ENCODE measurements at places on chromosomes 4 and X.

GRCh38 chr4:139241086-139241783 is 38.8 kb downstream of the MGARP start:
- DNase-seq = no peak

DNA sequence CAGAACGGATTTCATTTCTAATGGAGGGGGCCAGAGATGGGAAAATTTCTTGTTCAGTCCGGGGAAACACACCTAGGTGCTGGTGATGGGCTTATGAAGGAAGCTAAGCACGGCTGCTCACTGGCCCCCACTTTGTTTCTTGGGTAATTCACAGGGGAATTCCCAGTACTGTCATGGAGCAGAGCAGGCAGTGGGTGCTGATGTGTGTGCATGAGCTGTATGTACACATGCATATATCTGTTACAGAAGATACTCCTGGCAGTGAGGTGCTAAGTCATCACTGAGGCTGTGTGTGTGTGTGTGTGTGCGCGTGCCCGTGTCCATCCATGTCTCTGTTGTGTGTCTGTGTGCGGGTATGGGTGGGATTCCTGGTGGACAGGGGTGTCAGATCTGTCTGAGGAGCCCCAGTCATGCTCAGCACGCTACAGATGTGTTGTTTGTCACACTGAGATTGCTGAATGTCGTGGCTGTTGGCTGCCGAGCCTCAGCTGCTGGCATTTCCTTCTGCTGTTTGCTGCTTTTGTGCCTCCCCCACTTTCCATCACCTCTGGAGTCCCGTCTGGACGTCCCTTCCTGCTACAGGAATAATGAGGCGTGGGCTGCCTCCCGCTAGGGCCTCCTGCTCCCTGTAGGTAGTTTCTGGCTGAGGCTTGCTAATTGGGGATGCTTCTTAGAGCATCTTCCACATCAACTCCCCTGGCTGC is 53.3 kb downstream of the JADE1 start:
- peak; percentile 47 for DNase-seq

DNA sequence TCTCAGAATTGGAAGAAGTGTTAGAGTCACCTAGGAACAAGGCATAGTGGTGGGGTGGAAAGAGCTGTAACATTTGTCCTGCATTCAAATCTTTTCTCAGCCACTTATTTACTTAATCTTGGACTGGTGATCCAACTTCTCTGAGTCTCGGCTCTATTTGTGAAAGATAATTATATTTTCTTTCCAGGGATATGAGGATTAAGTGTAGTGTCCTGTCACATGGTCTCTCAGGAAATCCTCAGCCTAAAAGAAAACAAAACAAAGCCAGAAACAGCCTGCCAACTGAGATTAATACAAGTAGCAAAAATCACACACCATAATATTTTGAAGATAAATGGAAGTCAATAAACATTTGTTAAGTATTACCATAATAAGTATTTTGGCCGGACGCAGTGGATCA is 33.3 kb upstream of the ETNPPL start:
- no peak for DNase-seq

GRCh38 chr4:55032788-55033187 is 92.6 kb downstream of the KDR start:
- DNase-seq = no peak

- peak; percentile 14 for DNase-seq
These were observed 36.8 kb upstream of the VMA21 start for GRCh38 chrX:151359931-151360871.

- DNase-seq = no peak
These were observed 25.6 kb downstream of the ATP10D start for GRCh38 chr4:47510506-47511143.

DNA sequence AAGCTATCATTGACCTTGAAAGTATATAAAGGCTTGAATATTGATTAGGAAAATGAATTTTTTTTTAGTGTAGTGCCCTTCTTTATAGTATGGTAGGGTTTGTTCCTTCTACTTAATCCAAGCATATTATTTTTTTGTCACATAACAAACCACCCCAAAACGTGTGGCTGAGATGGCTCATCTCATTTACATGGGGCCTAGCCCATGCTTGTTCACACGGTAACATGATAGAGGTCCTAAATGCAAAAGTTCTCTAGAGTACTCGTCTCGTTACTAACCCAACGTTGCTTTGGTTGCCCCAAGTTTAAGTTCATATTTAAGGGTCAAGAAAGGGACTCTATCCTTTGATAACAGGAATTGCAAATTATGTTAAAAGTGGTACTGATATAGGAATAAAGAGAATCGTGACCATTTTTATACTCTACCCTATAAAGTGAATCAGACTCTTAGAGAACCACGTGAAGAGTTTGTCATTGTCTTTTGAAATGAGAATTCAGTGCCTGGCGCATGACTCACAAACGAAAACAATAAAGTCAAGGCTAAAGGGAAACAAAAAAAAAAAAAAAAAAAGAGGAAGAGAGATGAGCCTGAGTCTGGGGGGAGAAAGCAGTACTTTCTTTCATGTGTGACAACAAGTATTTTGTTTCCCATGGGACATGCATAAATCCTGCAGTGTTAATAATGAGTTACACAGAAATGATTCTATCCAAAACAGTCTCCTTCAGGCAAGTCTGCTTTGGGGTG is 402.8 kb upstream of the NWD2 start:
- DNase-seq = no peak

GRCh38 chrX:96685210-96686099 is 813 bp downstream of the DIAPH2 start:
- DNase-seq = peak; percentile 56

- no peak for DNase-seq
These were observed 349.9 kb downstream of the BMPR1B start for GRCh38 chr4:95107635-95108034.

- no peak for DNase-seq
These were observed 141.3 kb upstream of the VCX3B start for GRCh38 chrX:8323356-8323755.

DNA sequence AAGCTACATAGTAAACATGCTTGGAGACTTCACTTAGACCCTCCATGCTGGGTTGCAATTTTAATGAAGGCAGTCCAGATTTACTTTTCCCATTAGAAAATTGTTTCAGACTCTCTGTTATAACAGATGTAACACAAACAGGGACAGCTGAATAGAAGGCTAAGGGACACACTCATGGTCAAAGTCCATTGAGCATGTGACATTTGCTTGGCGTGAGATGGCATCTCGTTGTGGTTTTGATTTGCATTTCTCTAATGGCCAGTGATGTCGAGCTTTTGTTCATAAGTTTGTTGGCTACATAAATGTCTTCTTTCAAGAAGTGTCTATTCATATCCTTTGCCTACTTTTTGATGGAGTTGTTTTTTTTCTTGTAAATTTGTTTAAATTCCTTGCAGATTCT is 358.2 kb upstream of the CLNK start:
- no peak for DNase-seq

GRCh38 chrX:68650491-68650890 is 3.0 kb downstream of the STARD8 start:
- no peak for DNase-seq

- DNase-seq = no peak
These were observed 620.9 kb upstream of the GALNT7 start for GRCh38 chr4:172547724-172548123.

DNA sequence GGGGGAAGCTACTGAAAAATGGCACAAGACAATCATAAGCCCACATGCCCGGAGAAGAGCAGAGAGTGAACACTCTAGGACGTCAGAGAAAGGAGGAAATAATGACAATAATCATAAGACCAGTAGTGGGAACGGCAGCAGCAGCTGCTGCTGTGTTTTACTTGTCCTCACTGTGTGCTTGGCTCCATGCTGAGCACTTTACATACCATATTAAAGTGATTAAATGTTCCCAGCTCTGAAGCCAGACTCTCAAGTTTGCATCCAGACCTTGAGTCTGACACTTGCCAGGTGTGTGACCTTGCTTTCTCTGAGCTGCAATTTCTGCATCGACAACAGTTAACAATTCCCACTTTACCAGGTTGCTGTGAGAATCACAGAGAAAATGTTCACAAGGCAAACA is 255.4 kb downstream of the SPANXN1 start:
- no peak for DNase-seq

Measured in stimulated activated CD4-positive, alpha-beta T cell treated with anti-CD3 and anti-CD28 coated beads, Interleukin-1b, Interleukin-23, amount 100 ng/mL, for 48 hours (primary cell).